Prostate gland (tissue), 2 donors: ENCODE measurements at places on chromosomes 16 and 17. TPM values are rescaled to one million over a fixed set of nuclear protein-coding genes. Genes with fewer than 3 reads are reported as not detected.
A peak's percentile ranks its signal among the peaks of the same experiment; 100 is the strongest.

GRCh38 chr17:2247005-2247404 is 56.6 kb downstream of the SMG6 start:
- no peaks in the 10 kb centered on the region for H3K27me3 ChIP-seq
- DNase-seq, result no peak
- H3K36me3 ChIP-seq, result no peaks in the 10 kb centered on the region

Gene EPN3
- total RNA-seq, result 108 TPM

GRCh38 chr16:88331989-88332920 is 50.5 kb upstream of the ZNF469 start:
- no peaks in the 10 kb centered on the region for H3K36me3 ChIP-seq
- no peaks in the 10 kb centered on the region for H3K27me3 ChIP-seq
- H3K27ac ChIP-seq, result peak overlapping the region; percentile 5
- DNase-seq, result peak; percentile 66

- no peaks in the 10 kb centered on the region for H3K4me1 ChIP-seq
- H3K27me3 ChIP-seq, result no peaks in the 10 kb centered on the region
- H3K27ac ChIP-seq, result no peak overlapping the region
- no peaks in the 10 kb centered on the region for H3K36me3 ChIP-seq
- no peak overlapping the region for H3K4me3 ChIP-seq
- no peak for DNase-seq
Observed at GRCh38 chr17:59436900-59437299, 105.4 kb downstream of the YPEL2 start.

- no peaks in the 10 kb centered on the region for H3K36me3 ChIP-seq
- H3K4me3 ChIP-seq, result no peak overlapping the region
- H3K27ac ChIP-seq, result no peak overlapping the region
- H3K4me1 ChIP-seq, result no peaks in the 10 kb centered on the region
- DNase-seq, result no peak
- no peaks in the 10 kb centered on the region for H3K27me3 ChIP-seq
Observed at GRCh38 chr17:3857261-3858105, 11.4 kb upstream of the NCBP3 start.

Gene CACNG3
- total RNA-seq, result not detected

DNA sequence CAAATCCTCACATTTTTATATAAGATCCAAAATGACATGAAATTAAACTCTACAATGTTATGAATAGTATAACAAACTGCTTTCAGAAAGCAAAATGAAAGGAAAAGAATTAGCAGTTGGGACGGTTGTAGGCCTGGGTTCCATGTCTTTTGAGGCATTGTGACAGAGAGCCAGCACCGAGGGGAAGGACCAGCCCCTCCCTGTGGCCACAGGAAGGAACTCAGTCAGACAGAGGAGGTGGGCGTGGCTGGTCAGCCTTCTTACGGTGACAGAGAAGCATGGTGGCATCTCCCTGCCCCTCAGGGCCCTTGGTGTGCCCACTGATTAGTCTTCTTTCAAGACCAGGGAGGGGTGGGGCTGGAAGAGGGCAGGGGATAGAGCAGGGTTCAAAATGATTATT is 5.7 kb downstream of the ZNF319 start:
- DNase-seq, result no peak
- H3K36me3 ChIP-seq, result peaks cover 8% of the 10 kb centered on the region
- no peak overlapping the region for H3K4me3 ChIP-seq
- H3K4me1 ChIP-seq, result peaks cover 7% of the 10 kb centered on the region
